GM23248 (cell line): ENCODE measurements at places on chromosomes 13 and 19. TPM values are rescaled to one million over a fixed set of nuclear protein-coding genes. Genes with fewer than 3 reads are reported as not detected.

The THSD1 gene
- total RNA-seq, result 11.4 and 11.6 TPM in 2 replicates

The ATP4B gene
- not detected in 2 replicates for total RNA-seq

The TRMT1 gene
- total RNA-seq, result 30.4 and 33.0 TPM in 2 replicates

The NFILZ gene
- not detected in 2 replicates for total RNA-seq

The SIGLEC6 gene
- not detected in 2 replicates for total RNA-seq

The ACP7 gene
- total RNA-seq, result not detected in 2 replicates

The PRX gene
- 3.8 and 4.0 TPM in 2 replicates for total RNA-seq

The IRGC gene
- not detected in 2 replicates for total RNA-seq

The GJB2 gene
- 0.11 and 0.25 TPM in 2 replicates for total RNA-seq

The PALM3 gene
- 0.25 TPM in 1 of 2 replicates, not detected in the other for total RNA-seq

The PRTN3 gene
- not detected in 2 replicates for total RNA-seq

The AP1M2 gene
- total RNA-seq, result not detected in 2 replicates

The FXYD1 gene
- total RNA-seq, result 0.43 TPM in 1 of 2 replicates, not detected in the other

The MCEMP1 gene
- not detected in 2 replicates for total RNA-seq

The C19orf67 gene
- not detected in 2 replicates for total RNA-seq

The TNFSF9 gene
- total RNA-seq, result 0.22 and 1.1 TPM in 2 replicates

The TMEM272 gene
- total RNA-seq, result not detected in 2 replicates

The N4BP2L1 gene
- 1.1 and 1.2 TPM in 2 replicates for total RNA-seq

The SERPINE3 gene
- not detected in 2 replicates for total RNA-seq

The TPTE2 gene
- total RNA-seq, result not detected in 2 replicates

The PTGER1 gene
- 0.22 and 2.5 TPM in 2 replicates for total RNA-seq

The UTP14C gene
- 12.4 and 14.0 TPM in 2 replicates for total RNA-seq

The ETFB gene
- 84.3 and 95.9 TPM in 2 replicates for total RNA-seq

The NXNL1 gene
- total RNA-seq, result not detected in 2 replicates

The POGLUT2 gene
- 26.0 and 26.7 TPM in 2 replicates for total RNA-seq

The ZNF490 gene
- total RNA-seq, result 4.0 and 11.8 TPM in 2 replicates

The ZNF699 gene
- total RNA-seq, result 3.9 and 12.4 TPM in 2 replicates

The APBA3 gene
- total RNA-seq, result 28.3 and 40.0 TPM in 2 replicates

The PPP1R37 gene
- 39.2 and 43.8 TPM in 2 replicates for total RNA-seq

The FAAP24 gene
- 1.3 and 2.4 TPM in 2 replicates for total RNA-seq

The ZNF415 gene
- 9.4 and 18.7 TPM in 2 replicates for total RNA-seq

The PRR12 gene
- 2.7 and 2.9 TPM in 2 replicates for total RNA-seq

The NLRP11 gene
- not detected in 2 replicates for total RNA-seq

The DYRK1B gene
- 9.4 and 11.1 TPM in 2 replicates for total RNA-seq

The PRSS57 gene
- total RNA-seq, result not detected in 2 replicates

The F10 gene
- total RNA-seq, result 7.8 and 10.2 TPM in 2 replicates

The KASH5 gene
- total RNA-seq, result not detected in 2 replicates

The PTH2 gene
- total RNA-seq, result not detected in 2 replicates

The KIR2DL4 gene
- total RNA-seq, result not detected in 2 replicates

The SERP2 gene
- total RNA-seq, result 2.8 and 5.6 TPM in 2 replicates

The KLK2 gene
- total RNA-seq, result not detected in 2 replicates
